Stromal cell of bone marrow (primary cell): ENCODE measurements at places on chromosomes 6 and 20.
A peak's percentile ranks its signal among the peaks of the same experiment; 100 is the strongest.

GRCh38 chr6:9623985-9624384 is 790.9 kb downstream of the TFAP2A start:
- DNase-seq = peak; percentile 4

GRCh38 chr20:50983321-50983720 is 24.7 kb downstream of the MOCS3 start:
- DNase-seq = no peak

DNA sequence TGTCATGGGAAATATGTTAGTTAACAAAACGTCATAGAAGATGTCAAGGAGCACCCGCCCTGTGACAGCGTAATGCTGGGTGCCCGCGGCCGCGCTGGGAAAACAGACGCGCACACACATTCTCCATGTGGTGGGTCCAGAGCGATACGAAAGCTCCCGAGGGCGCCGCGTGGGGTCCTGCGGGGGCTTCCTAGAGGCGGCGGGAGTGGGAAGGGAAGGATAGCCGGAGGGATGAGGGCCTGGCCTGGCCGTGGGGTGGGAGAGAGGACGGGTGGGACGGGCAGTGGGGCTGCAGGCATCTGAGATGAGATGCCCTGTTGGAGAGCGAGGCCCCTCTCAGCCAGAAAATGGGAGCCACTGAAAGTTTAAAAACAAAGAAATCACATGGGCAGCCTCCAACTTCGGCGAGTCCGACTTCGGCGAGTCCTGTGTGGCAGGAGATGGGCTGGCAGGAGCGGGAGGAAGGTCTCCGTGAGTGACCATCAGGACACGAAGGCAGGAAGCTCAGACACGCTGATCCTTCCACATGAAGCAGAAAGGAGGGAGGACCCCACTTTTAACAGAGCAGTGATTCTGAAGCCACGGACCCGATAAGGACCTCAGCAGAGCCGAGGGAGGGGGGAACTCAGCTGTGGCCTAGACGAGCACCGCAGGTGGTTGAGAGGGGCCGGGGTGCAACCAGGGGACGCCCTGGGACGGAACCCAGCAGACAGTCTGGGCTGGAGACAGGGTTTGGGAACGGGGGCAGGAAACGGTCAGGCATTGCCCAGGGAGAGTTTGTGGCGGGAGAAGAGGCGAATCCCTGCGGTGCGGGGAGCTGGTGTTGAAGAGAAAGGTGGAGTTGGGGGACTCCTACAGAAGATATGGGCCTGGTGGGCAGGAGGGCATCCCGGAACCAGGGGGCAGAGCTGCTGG is 114.1 kb upstream of the FRMD1 start:
- DNase-seq = no peak

DNA sequence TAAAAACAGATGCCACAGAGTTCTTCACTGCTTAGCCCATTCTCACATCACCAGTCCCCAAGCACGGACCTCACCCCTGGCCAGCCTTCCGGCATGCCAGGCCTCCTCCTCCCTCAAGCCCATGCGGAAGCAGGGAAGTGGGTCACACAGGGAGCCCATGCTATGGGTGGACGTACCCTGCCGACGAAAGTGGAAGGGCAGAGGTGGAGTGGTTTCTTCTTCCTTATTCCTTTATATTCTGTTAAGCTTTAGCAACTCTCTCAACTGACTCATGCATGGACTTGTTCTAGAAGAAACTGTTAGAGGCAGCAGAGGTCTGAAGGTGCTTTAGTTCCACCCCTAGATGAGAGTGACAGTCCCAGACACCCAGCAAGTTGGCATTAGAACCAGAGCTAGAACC is 118.6 kb downstream of the LY86 start:
- no peak for DNase-seq

GRCh38 chr6:23183846-23184245 is 614.5 kb downstream of the HDGFL1 start:
- no peak for DNase-seq

- DNase-seq = no peak
Observed at GRCh38 chr6:17355404-17355774, 38.0 kb upstream of the CAP2 start.

DNA sequence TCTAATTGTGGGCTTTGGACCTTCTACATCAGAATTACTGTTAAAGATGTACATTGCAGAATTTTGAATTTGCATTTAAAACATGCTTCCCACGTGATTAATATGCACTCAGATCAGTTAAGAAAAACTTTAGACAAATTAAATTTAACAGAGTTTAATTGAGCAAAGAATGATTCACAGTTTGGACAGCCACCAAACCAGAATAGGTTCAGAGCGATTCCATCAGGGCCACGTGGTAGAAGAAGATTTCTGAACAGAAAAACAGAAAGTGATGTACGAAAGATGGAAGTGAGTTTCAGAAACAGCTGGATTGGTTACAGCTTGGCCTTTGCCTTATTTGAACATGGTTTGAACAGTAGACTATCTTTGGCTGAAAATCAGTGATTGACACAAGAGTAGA is 704.2 kb upstream of the MAP3K7 start:
- DNase-seq = no peak

GRCh38 chr6:80186082-80186481 is 79.6 kb downstream of the BCKDHB start:
- no peak for DNase-seq

DNA sequence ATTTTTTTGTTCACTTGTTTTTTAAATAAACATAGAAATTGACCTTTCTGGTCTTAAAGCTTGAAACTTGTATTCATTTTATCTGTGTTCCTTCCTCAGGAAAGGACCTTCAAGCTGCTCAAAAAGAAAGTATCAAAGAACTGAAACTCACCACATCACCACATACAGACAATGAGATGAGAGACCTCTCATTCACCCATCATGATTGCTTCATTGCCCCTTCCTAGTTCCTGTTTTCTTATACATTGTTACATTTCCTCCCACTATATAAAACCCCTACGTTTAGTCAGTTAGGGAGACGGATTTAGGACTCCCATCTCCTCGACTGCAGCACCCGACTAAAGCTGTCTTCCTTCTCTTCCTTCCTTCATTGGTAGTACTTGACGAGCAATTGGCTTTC is 180.5 kb upstream of the OPRM1 start:
- DNase-seq = no peak

DNA sequence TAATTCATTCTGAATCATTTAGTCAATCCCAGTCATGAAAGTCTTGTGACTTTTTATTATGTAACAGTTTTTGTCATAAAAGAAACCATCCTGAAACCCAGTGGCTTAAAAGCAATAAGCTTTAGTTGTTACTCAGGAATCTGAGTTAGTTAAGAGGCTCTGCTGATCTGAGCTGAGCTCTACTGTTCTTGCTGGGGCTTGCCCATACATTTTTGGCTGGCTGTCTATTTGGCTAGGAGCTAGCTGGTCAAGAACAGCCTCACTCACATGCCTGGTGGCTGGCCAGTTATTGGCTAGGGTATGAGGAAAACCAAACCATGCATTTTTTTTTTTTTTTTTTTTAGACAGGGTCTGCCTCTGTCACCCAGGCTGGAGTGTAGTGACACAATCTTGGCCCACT is 10.6 kb downstream of the TCF21 start:
- DNase-seq = peak; percentile 35

DNA sequence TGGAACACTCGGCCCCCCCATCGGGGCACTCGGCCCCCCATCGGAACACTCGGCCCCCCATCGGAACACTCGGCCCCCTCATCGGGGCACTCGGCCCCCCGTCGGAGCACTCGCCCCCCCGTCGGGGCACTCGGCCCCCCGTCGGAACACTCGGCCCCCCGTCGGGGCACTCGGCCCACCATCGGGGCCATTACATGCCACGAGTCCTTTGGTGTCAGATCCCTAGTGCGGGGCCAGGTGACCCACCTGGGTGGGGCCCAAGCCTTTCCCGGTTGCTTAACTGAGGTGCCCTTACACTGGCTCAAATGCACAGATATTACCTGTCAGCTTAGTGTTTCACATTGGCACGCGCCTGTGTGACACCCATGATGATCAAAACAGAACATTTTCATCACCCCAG is 95.9 kb downstream of the TAF4 start:
- no peak for DNase-seq

GRCh38 chr20:47610247-47610944 is 108.7 kb downstream of the NCOA3 start:
- peak; percentile 89 for DNase-seq

- DNase-seq = peak; percentile 84
Observed at GRCh38 chr6:16316741-16317251, 78.4 kb downstream of the GMPR start.

- DNase-seq = no peak
Observed at GRCh38 chr6:116323863-116324262, 44.1 kb upstream of the TSPYL1 start.

- DNase-seq = no peak
Observed at GRCh38 chr6:168837254-168838036, 396.5 kb downstream of the SMOC2 start.

- no peak for DNase-seq
Observed at GRCh38 chr6:163428373-163428772, 13.9 kb downstream of the QKI start.

DNA sequence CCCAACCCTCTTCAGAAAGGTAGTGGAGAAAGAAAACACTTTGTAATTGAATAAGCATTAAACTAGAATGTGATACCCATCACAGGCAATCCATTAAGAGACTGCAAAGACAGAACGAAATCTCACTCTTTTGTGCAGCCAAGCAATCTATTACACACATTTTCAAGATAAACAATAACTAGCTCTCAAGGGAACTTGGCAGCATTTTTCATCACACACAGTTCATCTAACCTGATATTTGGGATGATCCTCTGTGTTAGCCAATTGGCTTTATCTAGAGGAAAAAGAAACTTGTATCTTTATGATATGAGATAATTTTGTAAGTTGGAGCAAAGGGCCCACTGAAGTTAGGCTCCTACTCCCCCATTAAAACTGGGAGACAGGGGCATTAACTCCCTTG is 1.5 kb upstream of the GZF1 start:
- DNase-seq = no peak

GRCh38 chr6:152375197-152375596 is 262.0 kb downstream of the SYNE1 start:
- DNase-seq = no peak
